ENCODE measurements at places on chromosomes 7 and 10.
A peak's percentile ranks its signal among the peaks of the same experiment; 100 is the strongest.

GRCh38 chr10:119658274-119658673, 7.1 kb downstream of the BAG3 start:
- peak; percentile 71 for DNase-seq

GRCh38 chr10:47278152-47278473, 21.9 kb upstream of the GDF10 start:
- no peak for DNase-seq

DNA sequence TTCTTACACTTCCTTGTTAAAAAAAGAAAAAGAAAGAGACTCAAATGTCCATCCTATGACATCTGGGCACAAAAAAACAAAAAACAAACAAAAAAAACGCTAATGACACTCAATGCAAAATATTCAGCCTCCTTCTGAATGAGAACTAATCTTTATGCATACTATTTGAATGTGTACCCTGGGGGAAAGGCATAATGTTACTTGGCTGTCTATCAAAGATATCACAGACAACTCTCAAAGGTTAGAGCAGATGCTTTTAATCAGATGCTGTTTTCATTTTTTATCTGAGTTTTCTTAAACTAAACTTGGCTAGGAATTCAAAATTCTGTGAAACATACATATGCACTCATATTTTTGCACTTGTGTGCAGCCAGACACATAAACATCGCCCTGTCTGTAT, 745.8 kb downstream of the CNTNAP2 start:
- no peak for DNase-seq

GRCh38 chr10:44881649-44882048, 29.5 kb upstream of the TMEM72 start:
- peak; percentile 54 for DNase-seq

DNA sequence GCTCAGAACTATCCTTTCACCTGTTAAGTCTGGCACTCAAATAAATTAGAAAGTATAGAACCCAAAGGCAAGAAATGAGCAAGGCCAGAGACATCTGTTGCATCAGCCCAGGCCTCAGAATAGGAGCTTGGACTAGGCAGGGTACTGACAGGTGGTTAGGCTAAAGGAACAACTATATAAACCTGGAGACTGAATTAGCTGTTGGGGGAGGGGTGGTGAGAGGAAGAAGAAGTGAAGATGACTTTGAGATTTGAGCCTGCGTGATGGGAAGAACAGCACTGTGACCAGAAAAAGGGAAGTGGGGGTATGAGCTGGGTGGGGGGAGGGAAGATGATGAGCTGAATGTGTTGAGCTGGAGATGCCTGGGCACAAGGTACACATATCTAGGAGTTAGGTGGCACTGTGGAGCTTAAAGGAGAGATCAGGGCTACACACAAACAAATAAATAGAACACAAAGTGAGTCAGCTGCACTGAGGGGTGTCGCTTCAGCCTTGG, 244.7 kb downstream of the PTEN start:
- DNase-seq, result peak; percentile 91

DNA sequence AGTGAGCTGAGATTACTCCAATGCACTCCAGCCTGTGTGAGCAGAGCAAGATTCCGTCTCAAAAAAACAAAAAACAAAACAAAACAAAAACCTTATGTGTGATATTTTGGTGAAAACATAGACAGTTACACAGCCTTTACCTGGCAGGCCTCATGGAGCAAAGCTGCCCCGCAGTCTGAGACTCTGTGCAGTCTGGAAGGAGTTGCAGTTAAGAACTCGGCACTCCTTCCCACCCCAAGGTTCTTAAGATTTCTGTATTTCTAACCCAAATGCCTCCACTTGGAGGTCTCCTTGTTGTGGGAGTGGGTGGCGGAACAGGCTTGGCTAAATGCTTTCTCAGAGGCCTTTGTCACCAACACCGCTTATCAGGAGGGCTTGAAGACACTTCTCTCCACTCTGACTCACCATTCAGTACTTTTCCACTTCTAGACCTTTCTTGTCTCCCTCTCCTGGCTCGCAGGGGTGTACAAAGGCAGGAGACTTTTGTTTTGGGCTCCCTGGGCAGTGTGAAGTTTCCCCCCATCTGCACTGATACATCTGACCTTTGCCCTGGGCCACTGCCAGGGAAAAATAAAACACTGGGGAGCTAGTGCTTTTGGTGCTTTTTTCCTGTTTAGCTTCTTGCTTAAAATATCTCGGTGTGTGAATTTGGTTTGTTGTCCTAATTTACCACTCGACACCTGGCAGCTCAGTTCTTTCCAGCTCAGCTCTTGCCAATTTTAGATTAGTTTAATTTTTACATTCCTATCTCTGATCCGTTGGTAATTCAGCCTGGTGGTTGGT, 51.3 kb upstream of the MAGI2 start:
- no peak for DNase-seq

DNA sequence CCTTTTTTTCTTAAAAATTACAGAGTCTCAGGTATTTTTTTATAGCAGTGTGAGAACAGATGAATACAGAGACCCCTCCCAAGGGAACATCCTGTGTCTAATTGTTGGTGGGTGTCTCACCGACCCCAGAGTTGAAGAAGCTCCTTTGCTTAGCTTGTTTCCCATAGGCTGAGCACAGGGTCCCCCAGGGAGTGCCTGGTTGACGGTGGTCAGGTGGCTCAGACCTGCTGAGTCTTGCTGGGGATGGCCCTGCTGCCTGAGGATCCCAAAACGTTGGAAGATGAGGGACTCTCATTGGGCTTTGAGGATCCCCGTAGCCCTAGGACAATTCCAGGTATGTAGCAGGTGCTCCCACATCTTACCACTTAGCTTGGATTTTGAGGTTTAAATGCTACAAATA, 19.5 kb downstream of the SCART1 start:
- DNase-seq, result no peak

GRCh38 chr7:112202816-112203215, 3.4 kb downstream of the DOCK4 start:
- peak; percentile 47 for DNase-seq

GRCh38 chr10:60863796-60864195, 80.2 kb downstream of the RHOBTB1 start:
- DNase-seq, result no peak

GRCh38 chr10:15658069-15658702, 61.5 kb downstream of the ITGA8 start:
- peak; percentile 19 for DNase-seq

- DNase-seq, result peak; percentile 89
These were observed 58.2 kb upstream of the ANTXRL start for GRCh38 chr10:46228563-46229071.

DNA sequence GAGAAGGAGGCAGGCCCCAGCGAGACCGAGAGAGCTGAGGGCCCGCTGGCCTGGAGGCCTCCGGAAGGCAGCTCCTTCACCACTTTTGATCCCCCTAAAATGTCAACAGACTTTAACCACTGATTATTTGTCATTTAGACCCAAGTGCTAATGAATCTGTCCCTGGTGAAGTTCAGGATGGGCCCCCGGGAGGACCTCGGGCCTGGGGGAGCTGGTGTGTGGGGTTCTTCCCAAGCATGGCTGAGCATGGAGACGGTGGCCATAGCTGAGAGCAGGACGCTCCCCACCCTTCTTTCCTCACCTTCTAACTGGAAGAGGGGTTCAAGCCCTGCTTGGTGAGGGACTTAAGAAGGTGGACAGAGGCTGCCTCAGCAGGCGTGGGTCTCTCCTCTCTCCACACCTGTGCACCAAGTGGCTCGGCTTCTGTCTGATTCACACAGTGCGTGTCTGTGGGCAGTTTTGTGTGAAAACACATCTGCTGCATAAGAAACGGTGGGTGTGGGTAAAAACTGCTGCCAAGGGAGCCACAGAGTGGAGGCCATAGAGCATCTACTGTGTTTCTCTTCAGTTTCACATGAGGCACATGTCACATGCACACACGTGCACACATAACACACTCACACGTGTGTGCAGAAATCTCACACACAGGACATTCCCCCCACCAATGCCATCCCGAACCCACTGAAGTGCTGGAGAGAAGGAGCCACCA, 53.5 kb upstream of the VIPR2 start:
- DNase-seq, result peak; percentile 5

- DNase-seq, result no peak
These were observed 66.5 kb upstream of the PPP2R2D start for GRCh38 chr10:131834152-131834810.

- peak; percentile 85 for DNase-seq
These were observed 50.6 kb downstream of the PRTFDC1 start for GRCh38 chr10:24901686-24902399.

- peak; percentile 69 for DNase-seq
These were observed 413.8 kb downstream of the KCNMA1 start for GRCh38 chr10:77223526-77224460.

DNA sequence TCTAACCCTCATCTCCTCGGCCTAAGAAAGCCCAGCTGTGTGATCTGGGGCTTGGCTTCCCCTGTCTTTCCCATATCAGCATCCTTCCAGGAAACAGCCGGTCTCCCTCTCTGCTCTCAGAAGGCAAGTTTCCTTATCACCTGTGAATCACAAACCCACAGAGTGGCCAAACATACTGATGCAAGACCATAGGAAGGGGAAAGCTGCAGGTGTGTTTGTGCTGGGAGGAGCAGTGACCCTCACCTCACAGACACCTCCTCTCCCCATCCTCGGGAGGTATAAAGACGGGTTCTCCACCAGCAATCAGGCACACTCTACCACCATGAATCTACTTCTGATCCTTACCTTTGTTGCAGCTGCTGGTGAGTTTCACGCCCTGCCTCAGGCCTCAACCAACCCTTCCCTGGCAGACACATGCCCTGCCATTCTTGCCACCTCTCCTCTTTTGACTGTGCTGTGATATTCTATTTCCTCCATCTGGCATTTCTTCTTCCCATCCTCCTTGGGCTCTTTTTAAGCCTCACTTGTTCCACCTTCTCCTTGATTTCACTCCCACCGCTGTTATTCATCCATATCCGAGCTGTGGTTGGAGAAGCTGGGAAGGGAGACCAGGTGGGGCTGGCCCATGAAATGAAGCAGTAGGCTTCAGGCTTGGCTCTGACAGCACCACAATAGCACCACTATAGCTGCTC, at the start of gene PRSS2:
Gene PRSS2, plus strand, starts transcription at position 310 of the 692 bp plus-strand sequence. Its CDS starts 13 bp downstream, at position 323.
- DNase-seq, result peak; percentile 31

DNA sequence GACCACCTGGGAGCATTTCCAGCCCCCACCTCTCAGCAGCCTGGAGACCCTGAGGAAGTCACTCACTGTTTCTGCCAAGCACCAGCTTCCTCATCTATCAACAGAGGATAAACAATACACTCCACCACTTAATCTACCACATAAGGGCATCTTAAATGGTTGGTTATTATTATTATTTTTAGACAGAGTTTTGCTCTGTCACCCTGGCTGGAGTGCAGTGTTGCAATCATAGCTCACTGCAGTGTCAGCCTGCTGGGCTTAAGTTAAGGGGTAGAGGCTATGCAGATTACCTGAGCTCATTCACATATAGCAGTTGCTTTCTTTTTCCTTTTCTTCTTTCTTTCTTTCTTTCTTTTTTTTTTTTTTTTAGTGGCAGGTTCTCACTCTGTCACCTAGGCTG, 59.5 kb upstream of the ELN start:
- DNase-seq, result no peak

GRCh38 chr10:114294549-114294948, 55.5 kb downstream of the VWA2 start:
- DNase-seq, result no peak

GRCh38 chr7:128842674-128843641, 12.8 kb downstream of the FLNC start:
- DNase-seq, result no peak

GRCh38 chr10:61071580-61071979, 127.6 kb upstream of the RHOBTB1 start:
- DNase-seq, result no peak

- no peak for DNase-seq
These were observed 218.4 kb downstream of the CHRM2 start for GRCh38 chr7:137086896-137087295.

DNA sequence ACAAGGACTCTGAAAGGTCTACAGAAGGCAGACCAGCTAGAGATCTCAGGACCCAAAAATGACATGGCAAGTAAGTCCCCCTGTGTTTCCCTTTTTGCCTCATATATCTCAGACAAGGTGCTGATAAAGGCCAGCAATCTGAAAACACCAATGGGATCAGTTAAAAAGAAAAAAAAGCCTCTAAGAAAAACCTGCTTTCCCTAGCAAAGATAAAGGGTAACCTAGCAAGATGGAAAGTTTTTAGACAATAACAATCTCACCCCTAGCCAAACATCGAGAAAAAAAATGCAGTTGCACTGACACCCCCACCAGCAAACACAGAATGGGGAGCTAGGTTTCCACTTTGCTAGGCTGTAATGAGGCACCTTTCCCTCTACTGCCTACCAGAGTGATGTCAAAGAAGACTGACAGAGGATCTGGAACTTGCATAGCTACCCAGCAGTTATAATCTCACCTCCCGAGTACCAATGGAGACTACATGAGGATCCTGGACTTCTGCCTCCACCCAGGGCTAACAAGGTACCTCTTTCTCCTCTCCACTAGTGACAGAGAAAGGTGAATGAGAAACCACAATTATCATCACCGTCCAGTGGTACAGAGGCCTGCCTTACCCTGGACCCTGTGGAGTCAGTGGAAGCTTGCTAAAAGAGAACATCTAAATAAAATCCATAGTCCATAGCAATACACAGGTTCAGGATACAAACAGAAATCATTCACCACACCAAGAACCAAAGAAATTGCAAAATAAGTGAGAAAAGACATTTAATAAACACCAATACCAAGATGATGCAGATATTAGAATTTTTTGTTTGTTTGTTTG, 240.8 kb downstream of the ARHGAP12 start:
- no peak for DNase-seq

DNA sequence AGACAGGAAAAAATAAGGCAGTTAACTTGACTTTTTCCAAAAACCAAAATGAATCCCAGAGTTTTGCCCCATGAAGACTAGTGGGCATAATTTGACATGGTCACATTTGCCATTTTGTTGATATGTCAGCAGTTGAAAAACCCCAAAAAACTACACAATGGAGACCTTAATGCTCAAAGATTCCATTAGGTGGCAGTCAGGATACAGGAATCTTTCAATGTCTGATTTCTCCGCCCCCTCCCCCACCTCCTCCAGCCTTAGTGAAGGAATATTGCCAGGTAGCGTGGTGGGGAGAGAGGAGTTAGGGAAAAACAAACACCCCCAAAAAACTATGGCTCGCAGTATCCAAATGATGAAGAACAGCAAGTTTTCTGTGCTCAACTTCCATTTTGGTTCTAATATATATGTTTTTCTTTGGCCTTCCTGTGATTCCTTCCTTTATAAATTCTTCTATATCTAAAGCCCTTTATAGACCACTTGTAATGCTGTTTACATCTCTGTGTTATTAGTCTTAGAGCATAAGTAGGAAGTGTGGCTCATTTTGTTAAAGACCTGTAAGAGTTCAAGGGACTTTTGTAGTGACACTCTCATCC, 6.7 kb upstream of the SMNDC1 start:
- peak; percentile 83 for DNase-seq

GRCh38 chr7:24406053-24406788, 122.2 kb downstream of the NPY start:
- peak; percentile 30 for DNase-seq

DNA sequence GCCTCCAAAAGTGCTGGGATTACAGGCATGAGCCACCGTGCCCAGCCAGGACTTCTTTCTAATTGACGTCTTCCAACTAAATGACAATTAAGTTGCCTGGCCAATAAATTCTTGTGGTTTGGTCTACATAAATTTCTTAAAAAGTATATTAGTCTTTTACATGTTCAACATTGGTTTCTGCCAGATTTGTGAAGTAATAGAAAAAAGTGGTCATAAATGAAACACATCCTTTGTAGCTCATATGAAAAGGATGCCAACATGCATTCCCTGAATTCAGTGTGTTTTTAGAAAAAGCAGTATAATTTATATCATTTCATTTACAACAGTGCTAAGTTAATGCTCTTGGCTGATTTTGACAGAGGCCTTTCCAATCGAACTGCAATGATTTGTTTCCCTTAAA, 215.0 kb downstream of the TAX1BP1 start:
- no peak for DNase-seq
